ENCODE measurements at places on chromosomes 1 and 21.

GRCh38 chr1:224201383-224201782 lies 18.3 kb downstream of the DEGS1 start:
- DNase-seq: no peak

DNA sequence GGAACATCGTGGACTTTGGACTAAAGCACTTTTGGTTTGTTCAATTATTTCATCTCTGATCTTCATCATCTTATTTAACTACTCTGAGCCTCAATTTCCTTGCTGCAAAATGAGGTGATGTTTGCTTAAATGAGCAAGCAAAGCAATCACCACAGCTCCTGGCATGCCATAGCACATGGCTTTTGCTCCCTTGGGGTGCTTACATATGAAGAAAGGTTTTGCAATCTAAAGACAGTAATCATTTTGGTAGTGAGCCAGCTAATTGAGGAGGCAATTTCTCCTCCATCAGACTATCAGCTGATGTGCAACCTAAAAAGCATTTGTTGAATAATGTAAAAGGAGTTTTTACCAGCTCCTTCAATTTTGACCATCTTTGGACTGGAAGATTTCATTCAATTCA lies 68.8 kb upstream of the KCNJ15 start:
- DNase-seq: no peak

- DNase-seq: no peak
Measured at GRCh38 chr1:91727763-91728162, 158.2 kb downstream of the TGFBR3 start.

GRCh38 chr1:171833091-171833825 lies 8.0 kb upstream of the DNM3 start:
- DNase-seq: no peak

DNA sequence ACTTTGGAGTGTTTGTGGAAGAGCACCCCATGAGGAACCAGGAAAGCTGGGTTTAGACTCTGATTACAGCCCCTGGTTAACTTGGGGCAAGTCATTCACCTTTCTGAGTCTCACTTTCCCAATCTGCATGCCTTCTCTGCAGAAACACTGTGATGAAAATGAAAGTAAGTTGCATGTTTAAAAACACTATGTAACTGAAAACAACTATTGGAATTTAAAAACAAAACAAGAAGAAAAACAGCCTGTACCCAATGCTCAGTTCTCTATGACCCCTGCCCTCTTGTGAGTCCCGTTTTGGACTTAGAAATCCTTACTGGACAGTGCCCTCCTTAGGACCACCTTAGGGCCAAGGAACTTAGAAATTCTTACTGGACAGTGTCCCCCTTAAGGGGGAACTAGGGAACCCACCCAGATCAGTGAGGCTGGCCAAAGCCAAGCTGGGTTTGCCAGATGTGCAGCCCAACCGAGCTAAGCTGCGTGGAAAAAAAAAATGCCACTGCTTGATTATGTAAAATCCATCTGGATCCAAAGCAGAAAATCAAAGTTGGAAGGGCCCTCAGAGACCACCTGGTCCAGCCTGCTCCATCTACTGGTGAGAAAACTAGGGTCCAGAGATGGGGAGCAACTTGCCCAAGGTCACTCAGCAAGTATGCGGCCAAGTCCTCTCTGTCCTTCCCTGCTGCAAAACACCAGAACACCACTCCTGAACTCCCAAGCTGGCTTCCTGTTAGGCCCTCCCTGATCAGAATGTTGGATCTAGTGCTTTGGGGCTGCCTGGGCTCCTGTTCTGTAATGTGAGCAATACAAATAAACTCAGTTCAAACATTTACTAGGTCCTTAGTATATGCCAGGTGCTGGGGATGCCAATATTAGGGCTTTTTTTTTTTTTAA lies 77.7 kb downstream of the MRPL37 start:
- no peak for DNase-seq

DNA sequence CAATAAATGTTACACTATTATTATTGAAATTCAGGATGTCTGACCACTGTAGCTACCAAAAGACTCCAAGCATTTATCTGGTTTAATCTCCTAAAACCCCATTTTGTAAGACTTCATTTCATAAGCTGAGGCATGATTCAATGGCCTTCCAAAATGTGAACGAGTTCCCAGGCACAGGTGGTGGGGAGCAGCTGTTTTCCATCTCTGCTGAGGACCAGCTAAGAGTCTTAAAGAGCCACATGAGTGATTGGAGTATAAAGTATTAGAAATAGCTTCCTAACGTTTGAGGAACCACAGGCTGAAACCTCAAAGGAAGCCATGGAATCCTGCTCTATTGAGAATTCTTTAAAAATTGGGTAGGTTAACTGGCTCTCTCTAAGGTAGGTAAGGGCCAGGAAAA lies 44.9 kb downstream of the SEC16B start:
- DNase-seq: peak; percentile 37

DNA sequence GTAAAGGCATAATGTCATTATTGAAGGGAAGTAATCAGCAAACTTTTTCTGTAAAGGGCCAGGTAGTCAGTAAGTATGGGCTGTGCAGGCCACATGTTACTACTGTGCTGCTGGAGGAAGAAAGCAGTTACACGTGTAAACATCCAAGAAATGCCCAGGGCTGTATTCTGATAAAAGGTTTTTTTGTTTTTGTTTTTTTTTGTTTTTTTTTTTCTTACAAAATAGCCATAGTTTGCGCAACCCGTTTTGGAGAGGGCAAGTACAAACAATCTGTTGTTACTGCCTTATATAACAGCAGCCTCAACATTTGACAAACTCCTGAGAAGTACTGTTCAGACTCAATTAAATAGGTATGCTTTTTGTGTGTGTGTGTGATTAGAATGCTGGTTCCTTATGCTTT lies 26.7 kb upstream of the MTMR11 start:
- DNase-seq: no peak

DNA sequence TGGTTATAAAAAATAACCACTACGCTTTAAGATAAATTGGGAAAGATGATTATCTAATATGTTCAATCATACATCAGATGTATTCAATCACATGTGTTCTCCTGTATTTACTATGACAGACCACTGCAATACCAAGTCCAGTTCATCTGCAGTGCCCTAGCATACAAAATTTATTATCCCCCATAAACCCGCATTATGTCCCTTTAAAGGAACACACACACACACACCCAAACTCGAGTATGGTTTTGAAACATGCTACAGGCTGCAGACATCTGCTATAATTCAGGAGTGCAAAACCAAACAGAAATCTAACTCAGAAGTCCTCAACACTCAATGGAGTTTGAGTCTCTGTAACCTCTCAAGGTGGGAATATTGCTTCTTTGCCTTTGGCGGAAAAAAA lies 14.9 kb downstream of the ODF2L start:
- DNase-seq: no peak

DNA sequence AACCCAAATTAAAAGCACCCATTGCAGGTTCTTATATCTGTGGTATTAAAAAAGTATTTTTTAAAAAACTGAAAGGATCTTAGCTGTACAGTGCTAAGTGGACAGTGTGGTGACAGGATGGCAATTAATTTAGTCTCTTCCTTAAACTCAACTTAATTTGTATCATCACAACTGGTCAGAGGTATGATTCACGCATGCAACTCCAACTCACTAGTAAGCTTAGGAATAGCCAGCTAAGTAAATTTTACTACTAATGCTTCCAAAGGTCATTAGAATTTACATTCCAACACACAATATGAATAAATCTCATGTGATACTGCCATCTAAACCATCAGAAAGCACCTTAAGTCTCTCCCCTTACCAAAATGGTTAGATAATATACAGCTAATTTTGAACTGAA lies 35.4 kb downstream of the ENAH start:
- DNase-seq: no peak

DNA sequence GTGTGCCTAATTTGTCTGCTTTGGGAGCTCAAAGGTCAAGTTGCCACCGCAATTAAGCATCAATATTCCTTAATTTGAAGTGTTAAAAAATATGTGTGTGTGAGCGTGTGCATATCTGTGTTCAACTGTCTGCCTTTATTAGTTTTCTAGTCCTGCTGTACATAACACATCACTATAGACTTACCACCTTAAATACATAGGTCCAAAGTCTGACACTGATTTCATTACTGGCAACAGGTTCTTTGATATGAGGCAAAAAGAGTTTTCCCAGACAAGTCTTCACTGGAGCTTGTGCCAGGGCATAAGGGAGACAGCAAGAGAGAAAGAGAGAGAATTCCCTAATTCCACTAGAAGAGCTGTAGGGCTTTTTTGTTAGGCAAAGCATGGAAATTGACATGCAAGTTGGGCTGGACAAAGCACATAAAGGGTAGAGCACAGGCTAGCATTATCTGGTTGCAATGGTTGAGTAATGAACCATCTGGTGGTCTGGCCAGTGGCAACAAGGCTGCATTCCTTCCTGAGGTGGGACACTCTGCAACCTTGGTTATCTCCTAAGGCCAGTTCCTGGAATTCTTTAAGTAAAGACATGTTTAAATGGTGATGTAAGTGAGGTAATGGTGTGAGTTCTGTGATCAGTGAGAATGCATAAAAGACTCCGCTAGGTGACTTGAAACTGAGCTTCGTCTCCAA lies 457.2 kb upstream of the ADAMTS5 start:
- peak; percentile 16 for DNase-seq

DNA sequence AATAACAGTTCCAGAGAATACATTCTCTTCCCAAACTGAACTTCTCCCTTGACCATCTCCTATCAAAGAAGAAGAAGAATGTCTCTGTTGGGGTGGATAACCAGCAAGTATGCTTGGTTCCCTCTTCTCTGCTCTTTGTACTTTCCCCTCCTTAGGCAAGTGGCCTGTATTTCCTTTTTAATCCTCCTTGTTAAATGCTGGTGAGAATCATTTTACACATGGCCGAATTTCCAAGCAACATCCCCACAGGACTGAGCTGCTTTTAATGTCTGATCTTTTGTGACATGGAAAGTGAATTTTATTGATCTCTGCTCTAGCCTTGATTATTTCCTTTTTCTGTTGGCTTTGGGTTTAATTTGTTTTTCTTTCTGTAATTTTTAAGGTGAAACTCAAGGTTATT lies 336.7 kb downstream of the DUSP10 start:
- DNase-seq: no peak

DNA sequence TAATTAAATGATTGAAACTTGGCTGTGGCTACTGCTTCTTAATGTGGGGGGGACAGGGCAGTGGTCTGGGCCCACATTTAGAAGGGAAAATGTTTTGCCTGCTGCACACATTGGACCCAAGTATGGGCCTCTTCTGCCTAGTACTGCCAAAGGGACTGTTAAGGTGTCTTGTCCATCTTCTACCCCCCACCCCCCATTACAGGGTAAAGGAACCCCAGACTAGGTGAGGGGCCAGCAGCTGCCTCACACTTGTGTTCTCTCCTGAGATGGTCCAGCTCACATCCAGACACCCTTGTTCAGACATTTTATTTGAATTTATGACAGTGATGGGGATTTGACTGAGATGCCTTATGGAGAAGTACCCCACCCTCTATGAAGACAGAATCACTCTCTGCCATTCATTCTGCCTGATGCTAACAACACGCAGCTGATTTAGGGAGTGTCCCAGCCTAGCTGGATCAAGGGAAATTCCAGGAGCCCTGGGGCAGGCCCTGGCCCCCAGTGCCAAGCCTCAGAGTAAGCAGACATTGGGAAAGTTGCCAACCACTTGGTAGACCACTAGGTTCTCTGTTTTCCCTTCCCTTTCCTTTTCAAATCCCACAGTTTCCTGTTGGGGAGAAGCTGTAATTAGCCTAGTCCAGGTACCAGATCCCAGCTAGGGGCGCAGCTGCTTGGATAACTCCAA lies 42.1 kb downstream of the YARS1 start:
- DNase-seq: no peak

- DNase-seq: no peak
Measured at GRCh38 chr1:206873603-206874188, 8.3 kb downstream of the IL20 start.

DNA sequence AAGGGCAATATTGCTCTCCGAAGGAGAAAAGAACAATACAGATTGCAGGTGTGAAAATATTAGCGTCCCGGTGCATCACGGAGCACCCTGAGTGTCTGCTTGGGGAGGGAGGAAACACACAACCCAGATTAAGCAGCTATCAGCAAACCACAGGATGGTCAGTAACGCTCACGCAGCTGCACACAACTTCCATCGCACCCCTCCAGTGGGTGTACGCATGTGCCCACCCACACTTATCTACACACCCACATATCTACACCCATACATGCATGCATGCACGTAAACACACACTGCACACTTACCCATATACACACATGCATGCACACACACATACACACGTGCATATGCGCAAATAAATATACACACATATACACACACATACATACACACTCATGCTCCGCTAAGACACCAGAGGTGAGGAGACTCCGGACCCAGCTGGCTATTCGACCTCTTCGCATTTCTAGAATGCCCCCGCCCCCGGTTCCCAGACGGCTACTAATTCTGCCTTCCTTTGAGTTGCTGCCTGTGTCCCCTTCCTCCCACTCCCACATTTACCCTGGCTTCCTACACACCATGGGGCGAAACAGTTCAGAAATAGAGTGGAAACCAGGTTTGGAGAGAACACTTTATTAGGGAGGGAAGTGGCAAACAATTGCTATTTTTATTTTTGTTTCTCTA lies 26.2 kb downstream of the ITPKB start:
- no peak for DNase-seq

DNA sequence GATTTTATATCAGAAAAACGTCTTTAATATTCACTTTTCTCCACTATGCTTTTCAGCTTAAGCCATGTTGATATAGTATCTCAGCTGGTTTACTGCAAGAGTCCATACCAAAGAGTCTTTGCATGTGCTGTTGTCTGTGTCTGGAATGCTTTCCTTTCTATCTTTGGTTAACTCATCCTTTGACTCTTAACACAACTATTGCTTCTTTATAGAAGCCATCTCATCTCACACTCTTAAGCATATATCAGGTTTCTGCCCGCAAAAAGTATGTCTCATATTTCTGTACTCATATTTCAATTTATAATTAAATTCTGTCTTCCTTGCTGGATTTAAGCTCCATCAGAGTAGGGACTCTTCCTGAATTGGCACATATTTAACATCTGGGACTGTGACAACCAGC lies 220.9 kb upstream of the KCNK2 start:
- DNase-seq: no peak

DNA sequence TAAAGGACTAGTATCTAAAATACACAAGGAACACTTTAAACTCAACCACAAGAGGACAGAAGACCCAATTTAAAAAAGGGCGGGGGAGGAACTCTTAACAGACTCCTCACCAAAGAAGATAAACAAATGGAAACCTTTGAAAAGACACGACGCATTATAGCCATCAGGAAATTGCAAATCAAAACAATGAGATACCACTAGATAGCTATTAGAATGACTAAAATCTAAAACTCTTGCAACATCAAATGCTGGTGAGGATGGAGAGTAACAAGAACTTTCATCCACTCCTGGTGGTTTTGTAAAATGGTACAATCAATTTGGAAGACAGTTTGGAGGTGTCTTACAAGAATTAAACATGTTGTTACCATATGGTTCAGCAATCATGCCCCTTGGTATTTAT lies 708.2 kb downstream of the BRINP3 start:
- no peak for DNase-seq

GRCh38 chr1:20640183-20640597 lies 6.9 kb downstream of the PINK1 start:
- no peak for DNase-seq
